ENCODE measurements at places on chromosomes 4 and X.

DNA sequence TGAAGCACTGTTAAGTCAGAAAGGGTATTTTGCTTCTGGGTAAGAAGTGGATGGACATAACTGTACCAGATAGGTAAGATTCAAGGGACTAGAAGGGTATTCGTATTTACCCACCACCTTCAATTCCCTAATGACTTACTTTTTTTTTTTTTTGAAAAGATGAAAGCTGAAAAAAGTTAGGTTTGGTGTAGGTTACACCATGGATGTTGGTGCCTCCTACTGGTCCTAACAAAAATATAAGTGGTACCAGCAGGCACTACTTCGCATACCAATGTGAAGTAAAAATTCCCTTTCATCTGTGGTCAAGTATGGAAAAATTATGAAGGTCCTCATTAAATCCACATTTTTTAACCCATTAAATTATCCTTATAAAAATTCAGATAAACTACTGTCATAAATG is 7.2 kb downstream of the ANKRD17 start:
- DNase-seq = no peak

DNA sequence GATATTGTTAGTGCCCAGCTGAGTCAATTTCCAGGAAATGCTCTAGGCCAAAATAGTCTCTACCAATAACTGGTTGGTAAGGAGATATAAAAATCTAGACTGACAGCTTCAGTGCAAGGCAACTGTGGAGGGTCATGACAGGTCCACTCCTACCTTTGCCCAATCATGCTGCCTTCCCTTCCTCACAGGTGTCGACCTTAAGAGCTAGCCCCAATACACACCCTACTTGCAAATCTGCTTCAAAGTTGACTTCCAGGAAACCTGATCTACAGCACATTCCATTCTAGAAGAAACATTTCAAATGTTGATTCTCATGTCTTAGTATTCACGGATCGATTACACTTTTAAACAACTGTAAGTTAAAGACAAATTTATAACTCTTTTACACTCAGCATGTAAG is 1455.5 kb downstream of the TECRL start:
- no peak for DNase-seq

DNA sequence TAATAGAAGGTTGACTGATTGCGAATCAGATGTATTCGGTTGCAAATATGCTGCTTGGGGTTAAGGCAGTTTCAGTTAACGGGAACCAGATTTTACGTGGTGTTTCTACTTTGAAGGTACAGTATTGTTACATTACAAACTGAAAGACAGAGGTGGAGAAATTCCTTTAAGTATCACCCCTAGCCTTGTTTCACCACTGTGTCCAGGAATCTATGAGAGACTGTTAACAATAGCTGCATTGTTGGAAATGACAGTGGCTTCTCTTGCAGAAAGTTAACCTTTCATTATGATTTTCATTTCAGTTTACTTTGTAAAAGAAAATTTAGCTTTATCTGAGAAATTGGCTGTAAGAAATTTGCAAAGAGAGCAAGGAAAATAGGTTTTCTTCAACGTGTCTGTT is 2.6 kb downstream of the CDKL5 start:
- DNase-seq = no peak

DNA sequence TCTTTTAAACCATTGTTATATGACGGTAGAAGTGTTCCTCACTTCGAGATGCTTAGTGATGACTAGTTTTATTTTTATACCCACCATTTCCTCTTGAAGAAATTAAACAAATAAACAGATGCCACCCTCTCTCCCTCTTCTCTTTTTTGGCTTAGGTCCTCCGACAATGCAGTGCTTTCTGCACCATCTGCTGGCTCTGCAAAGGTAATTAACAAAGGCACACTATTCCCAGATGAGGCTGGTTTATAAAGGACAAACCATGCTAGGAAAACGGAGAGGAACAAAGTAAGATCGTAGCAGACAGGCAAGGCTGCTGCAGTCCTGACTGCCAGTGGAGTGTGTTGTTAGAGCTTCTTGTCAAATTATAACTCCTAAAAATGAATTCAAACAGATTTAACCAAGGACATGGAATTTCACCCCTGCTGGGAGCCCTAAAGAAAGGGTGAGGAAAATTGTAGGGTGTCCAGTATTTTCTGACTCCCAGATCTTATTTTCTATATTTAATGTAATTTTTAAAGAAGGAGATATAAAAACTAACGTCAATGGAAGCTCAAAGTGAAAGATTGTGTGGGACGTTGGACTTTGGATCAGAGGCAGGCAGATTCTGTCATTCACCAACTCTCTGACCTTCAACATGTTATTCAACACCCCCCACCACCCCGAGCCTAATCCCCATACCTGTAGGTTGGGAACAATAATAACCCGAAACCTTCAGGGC is 142.1 kb downstream of the CPEB2 start:
- no peak for DNase-seq

DNA sequence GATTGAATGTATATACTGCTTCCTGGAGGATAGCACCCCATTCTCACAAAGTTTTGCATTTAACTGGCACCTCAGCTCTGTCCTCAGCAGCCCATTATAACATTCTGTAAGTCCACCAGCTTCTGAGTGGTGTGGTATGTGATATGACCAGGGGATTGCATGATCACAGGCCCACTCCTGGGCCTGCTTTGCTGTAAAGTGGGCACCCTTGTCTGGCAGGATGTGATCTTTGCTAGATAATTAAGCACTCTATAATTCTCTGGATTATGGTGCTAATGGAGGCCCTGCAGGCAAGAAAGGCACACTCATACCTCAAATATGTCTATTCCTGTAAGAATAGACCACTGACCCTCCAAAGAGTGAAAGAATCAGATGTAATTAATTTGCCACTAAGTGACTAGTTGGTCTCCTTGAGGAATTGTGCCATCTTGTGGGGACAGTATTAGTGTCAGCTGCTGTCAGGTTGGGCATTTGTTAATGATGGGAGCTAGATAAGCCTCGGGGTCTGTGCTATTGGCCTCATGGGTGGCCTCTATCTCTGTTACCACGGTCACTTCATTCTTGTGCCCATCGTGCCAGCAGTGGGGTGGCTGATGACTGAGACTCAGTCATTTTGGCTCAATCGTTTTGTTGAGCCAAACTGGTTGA is 2.2 kb upstream of the CFI start:
- no peak for DNase-seq

GRCh38 chr4:3074846-3075651 is 568 bp downstream of the HTT start:
- peak; percentile 48 for DNase-seq

GRCh38 chrX:153411255-153411987 is at the start of gene ZFP92:
TSS of gene ZFP92 (plus strand) at chrX:153411472. CDS start at chrX:153418323, 6,851 bp downstream.
- no peak for DNase-seq
